Activated CD8-positive, alpha-beta memory T cell treated with anti-CD3 and anti-CD28 coated beads for 1 hour (primary cell): ENCODE measurements at places on chromosomes 13 and 19.

DNA sequence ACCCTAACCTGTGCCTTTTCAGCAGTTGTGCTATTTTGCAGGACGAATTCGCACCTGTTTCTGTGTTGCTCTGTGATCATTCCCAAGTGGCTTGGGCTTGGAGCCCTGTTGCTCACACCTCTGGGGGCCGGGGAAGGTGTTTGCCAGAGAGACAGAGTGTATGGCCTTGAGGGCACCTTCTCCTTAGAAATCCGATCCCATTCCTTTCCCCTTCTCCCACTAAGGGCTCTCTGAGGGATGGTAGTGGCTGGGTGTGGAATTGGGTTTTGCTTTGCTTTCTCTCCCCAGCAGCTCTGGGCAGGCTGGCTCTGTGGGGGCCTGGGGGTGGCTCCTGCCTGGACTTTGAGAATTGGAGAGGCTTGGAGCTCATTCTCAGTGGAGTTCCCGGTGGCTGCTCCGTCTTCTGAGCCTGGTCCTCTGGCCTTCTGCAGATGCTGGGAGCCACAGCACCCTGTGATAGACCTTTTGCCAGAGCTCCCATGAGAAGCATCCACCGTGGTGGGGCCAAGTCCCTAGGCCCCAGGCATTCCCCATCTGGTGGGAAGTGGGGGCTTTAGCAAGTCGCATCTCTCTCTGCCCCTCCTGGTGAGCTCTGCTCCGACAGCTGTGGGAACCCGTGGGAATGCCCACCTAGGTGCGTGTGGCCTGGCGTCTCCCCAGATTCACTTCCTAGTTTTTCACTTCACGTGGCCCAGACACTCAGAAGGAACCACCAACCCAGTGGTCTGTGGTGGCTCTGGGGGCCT lies 26.1 kb downstream of the ATP11A start:
- no peak for DNase-seq

GRCh38 chr13:100803091-100803490 lies 128.5 kb upstream of the TMTC4 start:
- DNase-seq: no peak

DNA sequence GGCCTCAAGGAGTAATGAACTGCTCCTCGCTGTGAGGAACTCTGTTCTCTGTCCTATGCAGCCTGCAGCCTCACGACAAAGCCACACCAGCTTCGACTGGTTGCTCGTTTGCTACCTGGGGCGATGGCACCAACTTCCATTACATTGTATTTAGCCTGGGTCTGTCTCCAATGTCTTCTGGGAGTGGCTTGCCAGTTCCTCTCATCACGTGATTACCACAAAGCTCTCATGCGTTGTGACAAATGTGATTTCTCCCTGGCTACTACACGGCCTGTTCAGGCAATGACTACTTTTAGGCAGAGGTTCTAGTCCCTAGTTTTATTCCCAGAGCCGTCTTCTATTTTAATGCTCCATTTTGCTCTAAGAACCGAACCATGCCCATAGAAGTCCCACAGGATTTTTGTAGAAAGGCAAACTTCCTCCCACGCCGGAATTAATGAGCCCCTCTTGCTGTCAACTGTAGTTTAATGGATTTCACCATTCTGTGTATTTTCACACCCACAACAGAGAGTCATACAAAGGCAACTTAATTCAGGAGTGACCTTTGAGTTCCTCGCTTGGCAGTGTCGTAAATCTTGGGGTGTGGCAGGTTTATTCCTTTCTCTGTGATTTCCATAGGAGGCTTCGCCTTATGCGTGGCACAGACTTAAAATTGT lies 351.9 kb downstream of the EFNB2 start:
- DNase-seq: no peak

DNA sequence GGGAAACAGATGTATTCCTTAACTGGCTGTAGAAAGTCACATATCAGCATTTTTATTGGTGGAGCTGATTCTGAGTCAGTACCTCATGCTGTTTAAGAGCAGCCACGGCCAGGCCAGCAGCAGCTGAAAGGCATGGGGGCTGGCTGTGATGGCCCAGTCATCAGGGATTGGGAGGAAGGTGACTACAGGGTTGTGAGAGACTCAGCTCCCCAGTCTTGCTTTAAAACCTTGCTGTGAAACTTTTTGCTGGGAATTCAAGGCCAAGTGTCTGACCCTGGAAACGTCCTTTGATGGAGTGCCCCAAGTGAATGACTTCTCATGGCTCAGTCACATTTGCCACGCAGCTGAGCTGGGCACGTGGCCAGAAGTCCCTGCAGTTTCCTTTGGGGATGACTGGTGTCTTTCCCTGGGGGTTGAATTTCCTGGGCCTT lies 39.1 kb upstream of the RNF113B start:
- no peak for DNase-seq

- no peak for DNase-seq
These were observed 1.2 kb downstream of the CPT1C start for GRCh38 chr19:49692147-49692506.

- DNase-seq: no peak
These were observed 49.3 kb downstream of the USPL1 start for GRCh38 chr13:30667014-30667413.

DNA sequence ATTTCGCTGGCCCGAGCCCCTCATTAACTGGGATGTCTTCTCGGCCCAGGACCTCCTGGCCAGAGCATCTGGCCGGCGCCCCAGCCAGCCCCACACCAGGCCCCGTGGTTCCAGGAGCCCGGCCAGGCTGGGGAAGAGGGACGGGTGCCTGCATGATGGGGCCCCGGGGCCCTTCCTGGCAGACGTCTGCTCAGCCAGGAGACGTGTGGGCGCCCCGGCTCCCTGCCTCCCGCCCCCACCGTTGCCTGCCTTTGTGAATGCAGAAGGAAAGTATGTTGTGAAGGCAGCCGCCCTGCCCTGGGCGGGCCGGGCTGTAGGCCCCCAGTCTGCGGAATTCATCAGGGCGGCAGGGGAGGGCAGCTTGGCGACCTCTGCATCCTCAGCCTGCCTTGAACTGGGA lies 4.4 kb upstream of the COMP start:
- DNase-seq: no peak

DNA sequence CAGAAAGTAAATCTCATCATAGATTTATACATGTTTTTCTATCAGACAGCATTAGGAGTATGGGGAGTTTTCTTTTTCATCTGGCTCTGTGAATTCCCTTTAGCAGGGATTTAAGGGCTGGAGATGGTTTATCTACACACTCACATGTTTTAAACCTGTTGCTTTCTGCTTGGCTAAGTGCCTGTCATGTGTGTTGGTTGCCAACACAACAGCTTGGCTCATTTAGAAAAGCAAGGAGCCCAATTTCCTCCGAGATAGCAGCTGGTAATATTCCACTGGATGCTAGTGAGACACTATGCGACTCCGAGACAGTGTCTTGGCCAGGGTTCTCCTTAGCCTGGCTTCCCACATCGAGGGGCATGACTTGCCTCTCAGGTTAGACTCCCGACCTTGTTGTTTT lies 83.3 kb downstream of the KLF5 start:
- no peak for DNase-seq

DNA sequence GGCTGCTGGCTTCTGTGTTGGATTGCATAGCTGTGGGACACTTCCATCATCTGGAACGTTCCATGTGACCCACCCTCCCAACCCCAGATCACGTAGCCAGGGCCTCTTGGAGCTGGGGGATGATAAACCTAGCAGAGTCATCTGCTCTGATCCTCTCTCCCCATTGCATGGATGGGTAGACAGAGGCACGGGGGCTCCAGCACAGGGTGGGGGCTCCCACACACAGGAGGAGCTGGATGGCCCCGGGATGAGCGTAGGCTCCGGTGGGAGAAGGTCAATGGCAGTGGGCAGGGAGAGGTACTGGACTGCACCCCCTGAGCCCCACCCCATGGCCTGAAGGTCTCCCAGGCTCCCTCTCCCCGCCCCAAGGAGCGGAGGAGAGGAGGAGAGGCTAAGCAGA lies 25.4 kb downstream of the ATP8B3 start:
- no peak for DNase-seq

GRCh38 chr13:90502153-90502552 lies 845.3 kb upstream of the MIR17HG start:
- no peak for DNase-seq

GRCh38 chr13:93224535-93224934 lies 2.1 kb upstream of the GPC6 start:
- no peak for DNase-seq

DNA sequence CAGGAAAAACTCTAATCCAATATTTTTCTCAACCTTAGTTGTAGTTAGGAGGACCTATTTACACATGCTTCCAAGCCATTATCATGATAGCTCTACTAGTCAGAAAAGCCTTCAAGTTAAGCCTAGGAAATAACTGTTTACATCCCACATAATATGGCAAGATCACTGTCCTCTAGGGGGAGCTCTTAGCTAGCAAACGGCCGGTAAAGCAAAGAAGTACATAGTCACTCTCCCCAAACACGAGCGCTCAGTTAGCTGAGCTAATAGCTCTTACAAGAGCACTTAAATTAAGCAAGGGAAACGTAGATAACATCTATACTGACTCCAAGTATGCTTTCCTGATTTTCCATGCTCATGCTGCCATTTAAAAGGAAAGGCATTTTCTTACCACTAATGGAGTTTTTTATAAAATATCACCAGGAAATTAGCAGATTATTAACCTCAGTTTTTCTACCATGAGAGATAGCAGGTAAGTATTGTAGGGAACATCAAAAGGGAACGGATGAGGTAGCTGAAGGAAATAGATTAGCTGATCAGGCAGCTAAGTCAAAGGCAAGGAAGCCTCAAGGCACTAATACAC lies 100.6 kb upstream of the PABPC3 start:
- peak; percentile 18 for DNase-seq

DNA sequence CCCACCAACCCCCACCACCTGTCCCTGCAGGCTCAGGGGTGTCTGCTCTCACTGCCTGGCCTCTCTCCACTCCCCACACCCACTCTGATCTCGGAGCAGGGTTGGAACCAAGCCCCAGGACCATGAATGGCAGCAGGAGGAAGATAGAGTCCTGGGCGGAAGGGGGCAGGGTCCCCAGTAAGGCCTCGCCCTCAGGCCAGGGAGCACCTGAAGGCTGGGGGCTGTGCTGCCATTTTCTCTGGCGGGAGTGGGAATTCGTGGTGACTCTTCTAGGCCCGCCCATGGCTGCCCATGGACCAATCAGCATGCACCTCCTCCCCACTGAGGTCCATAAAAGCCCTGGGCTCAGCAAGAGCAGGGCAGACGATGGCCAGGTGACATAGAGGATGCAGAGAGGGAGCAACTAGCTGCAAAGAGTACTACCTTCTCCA lies 25.0 kb downstream of the KBTBD6 start:
- no peak for DNase-seq

- DNase-seq: no peak
These were observed 384.3 kb downstream of the EFNB2 start for GRCh38 chr13:106151056-106151699.

DNA sequence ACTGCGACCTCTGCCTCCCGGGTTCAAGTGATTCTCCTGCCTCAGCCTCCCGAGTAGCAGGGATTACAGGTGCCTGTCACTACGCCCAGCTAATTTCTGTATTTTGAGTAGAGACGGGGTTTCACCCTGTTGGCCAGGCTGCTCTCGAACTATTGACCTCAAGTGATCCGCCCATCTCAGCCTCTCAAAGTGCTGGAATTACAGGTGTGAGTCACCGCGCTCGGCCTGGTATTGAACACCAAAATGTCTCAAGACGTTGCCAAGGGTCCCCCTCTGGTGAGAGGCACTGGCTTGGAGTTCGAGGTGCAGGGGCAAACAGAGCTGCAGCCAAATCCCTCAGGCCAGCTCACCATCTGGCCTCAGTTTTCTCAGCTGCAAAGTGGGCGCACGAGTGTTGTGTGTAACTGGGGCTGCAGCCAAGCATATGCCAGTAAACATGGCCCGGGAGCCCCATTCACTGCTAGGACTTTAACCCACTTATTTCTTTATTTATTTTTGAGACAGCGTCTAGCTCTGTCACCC lies 8.0 kb downstream of the TJP3 start:
- DNase-seq: no peak

DNA sequence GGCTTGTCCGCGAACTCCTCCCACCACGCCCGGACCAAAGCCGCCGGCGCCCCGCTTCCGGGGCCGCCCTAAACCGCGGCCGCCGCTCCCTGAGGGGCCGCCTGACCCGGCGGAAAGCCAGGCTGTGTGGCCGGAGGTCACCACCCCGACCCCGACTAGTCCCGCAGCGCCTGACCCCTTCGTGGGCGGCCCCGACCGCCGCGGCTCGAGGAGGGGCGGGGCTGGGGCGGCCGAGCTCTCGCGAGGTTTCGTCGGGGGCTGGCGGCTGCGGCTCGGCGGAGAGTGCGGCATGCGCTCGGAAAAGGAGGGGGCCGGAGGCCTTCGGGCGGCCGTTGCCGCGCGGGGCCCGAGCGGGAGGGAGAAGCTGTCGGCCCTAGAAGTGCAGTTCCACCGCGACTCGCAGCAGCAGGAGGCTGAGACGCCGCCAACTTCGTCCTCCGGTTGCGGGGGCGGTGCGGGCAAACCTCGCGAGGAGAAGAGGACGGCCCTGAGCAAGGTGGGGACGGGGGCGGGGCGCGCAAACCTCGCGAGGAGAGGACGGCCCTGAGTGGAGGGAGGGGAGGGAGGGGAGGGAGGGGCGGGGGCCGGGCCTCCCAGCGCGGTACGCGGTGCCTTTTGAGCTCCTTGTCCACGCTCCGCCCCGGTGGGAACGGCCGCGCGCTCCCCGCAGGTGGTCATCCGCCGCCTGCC lies at the start of gene UPF3A:
Gene UPF3A, plus strand, starts transcription at position 251 of the 690 bp plus-strand sequence. Its CDS starts 39 bp downstream, at position 290.
- DNase-seq: peak; percentile 81

DNA sequence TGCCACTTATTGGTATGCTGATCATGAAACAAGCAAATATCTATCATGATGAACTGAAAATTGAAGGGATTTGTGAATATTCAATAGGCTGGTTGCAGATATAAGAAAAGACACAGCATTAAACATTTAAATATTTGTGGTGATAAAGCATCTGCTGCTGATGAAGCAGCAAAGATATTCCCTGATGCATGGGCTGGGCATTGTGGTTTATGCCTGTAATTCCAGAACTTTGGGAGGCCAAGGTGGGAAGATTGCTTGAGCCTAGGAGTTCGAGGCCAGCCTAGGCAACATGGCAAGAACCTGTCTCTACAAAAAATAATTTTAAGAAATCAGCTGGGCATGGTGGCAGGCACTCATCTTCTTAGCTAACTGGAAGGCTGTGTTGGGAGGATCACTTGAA lies 54.5 kb downstream of the GPR180 start:
- no peak for DNase-seq

DNA sequence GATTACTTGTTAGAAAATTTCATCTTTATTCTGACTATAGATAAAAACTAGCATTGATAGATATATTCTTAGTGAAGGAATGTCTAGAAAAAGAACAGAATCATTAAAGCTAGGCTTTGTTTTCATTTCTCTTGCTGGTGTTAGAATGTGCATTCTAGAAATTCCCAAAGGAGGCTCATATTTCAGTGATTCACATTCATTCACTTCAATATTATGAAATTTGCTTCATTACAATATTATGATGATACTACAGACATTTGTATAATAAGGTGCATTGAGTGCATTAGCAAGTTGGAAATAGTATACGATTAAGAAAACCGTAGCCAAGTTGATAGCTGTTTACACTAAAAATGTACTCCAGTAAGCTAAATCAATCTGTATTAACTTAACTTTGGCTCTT lies 70.7 kb upstream of the MYCBP2 start:
- no peak for DNase-seq

GRCh38 chr13:39374741-39375189 lies 228.2 kb downstream of the LHFPL6 start:
- no peak for DNase-seq

GRCh38 chr19:39014037-39014436 lies 18.3 kb downstream of the FBXO27 start:
- no peak for DNase-seq
